Cardiac muscle cell (in vitro differentiated cells and primary cell): ENCODE measurements at places on chromosomes 11 and 22. TPM values are rescaled to one million over a fixed set of nuclear protein-coding genes. Genes with fewer than 3 reads are reported as not detected.

PLEKHB1 gene
- total RNA-seq = 32.8 and 33.5 TPM in 2 replicates

PYGM gene
- 246 and 281 TPM in 2 replicates for total RNA-seq

OR5T1 gene
- not detected in 2 replicates for total RNA-seq

ZNF280B gene
- 0.46 and 0.86 TPM in 2 replicates for total RNA-seq

PGA5 gene
- total RNA-seq = 0.89 and 3.2 TPM in 2 replicates

FOXRED2 gene
- 17.1 and 25.7 TPM in 2 replicates for total RNA-seq

BTBD18 gene
- not detected in 2 replicates for total RNA-seq

MUC5AC gene
- total RNA-seq = not detected in 2 replicates

PGA4 gene
- total RNA-seq = 0.88 and 1.2 TPM in 2 replicates

OR52E8 gene
- 0.21 and 0.71 TPM in 2 replicates for total RNA-seq

- DNase-seq = peak; percentile 63
These were observed 20.3 kb upstream of the MICAL2 start for GRCh38 chr11:12090061-12090591.

DNA sequence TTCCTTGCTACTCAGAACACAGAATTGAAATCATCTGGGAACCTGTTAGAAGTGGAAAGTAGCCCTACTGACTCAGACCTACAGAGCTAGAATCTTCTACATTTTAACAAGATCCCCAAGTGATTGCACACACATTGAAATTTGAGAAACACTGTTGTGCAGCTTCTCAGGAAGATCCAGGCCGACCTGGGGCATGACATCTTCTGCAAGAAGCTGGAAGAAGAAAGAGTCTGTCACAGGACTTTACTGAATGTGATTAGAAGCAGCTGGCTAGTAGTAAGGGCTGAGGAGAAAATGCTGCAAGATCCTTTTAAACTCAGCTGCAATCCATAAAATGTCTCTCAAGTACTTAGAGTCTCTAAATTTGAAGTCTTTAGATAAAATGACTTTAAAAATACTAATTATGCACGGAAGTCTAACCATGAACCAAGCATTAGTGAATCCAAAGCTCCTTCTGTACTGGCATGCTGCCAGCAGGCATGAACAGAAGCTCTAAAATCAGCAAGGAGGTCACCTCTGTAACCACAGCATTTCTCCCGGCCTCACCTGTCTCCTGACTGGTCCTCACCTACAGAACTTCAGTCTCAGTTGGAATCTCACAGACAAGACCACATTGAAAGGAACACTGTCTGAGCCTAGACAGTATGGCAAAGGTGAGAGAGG lies 85.0 kb downstream of the SERGEF start:
- DNase-seq = peak; percentile 40

DNA sequence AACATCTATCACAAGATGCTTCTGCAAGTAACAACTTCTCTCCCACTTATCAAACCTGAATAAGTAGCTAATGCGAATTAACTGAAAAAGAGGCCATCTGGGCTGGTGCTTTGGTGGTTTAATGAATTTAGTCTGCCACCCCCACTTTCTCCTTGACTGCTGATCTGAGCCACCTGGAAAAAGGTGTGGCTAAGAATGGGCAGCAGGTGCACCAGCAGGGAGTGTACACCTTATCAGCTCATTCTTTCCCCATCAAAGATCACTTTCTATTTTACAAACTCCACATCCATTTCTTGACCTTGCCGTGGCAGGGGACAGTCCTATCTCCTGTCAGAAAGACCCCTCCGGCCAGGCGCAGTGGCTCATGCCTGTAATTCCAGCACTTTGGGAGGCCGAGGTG lies 6.5 kb downstream of the RFPL3 start:
- DNase-seq = no peak

- DNase-seq = peak; percentile 42
These were observed 736.5 kb downstream of the DLG2 start for GRCh38 chr11:84890676-84891075.

DNA sequence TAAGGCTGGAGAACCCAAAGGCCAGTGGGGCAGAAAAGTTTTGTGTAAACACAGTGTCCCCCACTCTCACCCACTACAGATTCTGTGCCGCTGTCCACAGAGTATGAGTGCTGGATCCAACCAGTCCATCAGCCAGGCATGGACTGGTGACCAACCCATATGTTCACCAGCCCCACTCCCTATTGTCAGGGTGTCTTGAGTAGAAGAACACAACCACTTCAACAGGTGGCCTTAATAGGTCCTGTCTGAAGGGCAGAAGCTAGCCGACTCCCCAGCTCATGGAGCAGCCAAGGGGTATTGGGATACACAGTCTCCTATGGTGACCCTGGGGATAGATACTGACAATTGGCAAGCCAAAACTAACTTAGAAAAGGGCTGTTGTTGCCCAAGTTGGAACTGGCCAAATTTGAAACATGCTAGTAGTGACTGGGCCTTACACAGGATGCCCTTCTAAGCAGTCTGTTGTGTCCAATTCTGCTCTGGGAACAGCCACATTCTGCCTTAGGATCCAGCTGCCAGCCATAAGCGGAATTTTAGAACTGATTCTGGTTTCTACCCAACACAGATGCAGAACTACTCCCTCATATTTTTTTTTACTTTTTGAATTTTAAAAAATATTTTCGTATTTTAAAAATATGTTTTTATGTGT lies 19.8 kb upstream of the PGM2L1 start:
- DNase-seq = no peak

DNA sequence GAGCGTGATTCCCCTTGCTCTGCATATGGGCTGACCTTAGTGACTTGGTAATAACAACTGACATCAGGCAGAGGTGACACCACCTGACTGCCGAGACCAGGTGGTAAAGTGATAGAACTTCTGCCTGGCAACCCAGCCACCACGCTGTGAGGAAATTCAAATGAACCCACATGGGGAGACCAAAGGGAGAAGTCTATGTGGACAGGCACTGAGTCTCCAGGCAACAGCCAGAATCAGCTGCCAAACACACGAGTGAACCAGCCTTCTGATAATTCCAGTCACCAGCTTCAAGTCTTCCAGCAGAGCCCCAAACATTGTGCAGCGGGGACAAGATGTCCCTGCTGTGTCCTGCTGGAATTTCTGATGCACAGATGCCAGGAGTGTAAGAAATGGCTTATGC lies 29.7 kb downstream of the SPATA19 start:
- no peak for DNase-seq

- no peak for DNase-seq
These were observed 338.1 kb upstream of the NARS2 start for GRCh38 chr11:78912778-78913177.

- no peak for DNase-seq
These were observed 73.6 kb upstream of the NARS2 start for GRCh38 chr11:78647986-78648875.

GRCh38 chr11:31022080-31022479 lies 347.5 kb downstream of the DCDC1 start:
- no peak for DNase-seq

- DNase-seq = no peak
These were observed 184.8 kb downstream of the DBX1 start for GRCh38 chr11:19975414-19975990.

DNA sequence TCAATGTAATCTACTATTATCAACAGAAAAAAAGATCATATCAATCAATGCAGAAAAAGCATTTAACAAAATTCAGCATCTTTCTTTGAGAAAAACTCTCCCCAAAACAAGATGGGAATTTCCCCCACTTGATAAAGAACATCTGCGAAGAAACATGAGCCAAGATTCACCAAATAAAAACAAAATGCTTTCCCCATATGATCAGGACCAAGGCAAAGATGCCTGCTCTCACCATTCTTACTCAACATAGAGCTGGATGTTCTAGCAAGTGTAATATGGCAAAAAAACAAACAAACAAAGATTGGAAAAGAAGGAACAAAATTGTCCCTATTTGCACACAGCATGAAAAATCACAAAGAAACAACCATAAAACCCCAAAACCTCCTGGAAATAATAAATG lies 23.4 kb downstream of the SHANK2 start:
- DNase-seq = no peak

GRCh38 chr11:103545551-103545950 lies 436.3 kb downstream of the DYNC2H1 start:
- no peak for DNase-seq

DNA sequence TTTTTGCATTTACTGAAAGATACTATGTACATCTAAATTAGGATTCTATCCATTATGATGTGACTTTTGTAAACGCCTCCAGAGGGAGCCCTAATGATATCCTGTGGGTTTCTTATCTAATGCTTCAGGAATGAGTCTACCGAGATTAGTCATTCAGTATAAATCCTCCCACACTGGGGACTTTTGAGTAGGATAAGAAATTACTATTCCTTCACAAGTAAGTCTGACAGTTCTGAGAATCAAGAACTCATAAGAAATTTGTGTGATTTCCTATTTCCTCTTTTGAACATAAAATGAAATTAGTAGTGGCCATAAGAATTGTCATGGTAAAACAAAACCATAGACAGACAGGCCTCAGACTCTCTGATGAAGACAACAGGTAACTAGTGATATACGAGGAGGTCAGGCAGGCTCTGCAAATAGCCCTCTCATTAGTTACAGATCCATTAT lies 10.0 kb upstream of the OR5M1 start:
- peak; percentile 55 for DNase-seq

- DNase-seq = no peak
These were observed 70.1 kb downstream of the ARL14EP start for GRCh38 chr11:30393012-30393411.

GRCh38 chr11:48101044-48101733 lies 115.4 kb upstream of the OR4B1 start:
- no peak for DNase-seq

DNA sequence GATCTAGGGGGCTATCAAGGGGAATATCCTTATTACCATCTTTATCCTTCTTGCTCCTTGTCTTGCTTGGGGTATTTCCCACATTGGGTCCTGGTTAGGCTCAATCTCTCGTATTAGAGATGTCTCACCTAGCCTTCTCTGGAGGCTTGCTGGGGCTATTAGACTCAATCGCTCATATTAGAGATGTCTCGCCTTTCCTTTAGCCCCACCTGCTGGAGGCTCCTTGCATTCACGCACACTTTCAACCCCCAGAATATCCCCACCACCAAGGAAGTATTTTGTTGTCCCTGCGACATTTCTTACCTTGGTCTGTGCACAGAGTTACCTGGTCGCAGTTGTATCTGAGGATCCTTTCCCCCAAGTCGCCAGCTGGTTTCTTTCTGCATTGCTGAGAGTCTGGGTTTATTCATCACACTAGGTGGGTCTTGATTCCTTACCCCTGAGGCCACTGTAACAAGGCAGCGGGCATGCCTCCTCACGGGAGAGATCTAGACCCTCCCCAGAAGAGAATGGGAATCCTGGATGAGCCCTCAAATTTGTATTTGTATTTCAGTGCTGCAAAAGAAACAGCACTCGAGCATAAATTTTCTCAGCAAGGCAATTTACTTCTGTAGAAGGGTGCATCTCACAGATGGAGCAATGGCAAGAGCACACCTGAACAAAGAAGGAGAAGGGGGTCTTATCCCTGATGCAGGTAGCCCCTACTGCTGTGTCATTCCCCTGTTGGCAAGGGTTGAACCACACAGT lies 15.9 kb upstream of the HYLS1 start:
- DNase-seq = peak; percentile 71

DNA sequence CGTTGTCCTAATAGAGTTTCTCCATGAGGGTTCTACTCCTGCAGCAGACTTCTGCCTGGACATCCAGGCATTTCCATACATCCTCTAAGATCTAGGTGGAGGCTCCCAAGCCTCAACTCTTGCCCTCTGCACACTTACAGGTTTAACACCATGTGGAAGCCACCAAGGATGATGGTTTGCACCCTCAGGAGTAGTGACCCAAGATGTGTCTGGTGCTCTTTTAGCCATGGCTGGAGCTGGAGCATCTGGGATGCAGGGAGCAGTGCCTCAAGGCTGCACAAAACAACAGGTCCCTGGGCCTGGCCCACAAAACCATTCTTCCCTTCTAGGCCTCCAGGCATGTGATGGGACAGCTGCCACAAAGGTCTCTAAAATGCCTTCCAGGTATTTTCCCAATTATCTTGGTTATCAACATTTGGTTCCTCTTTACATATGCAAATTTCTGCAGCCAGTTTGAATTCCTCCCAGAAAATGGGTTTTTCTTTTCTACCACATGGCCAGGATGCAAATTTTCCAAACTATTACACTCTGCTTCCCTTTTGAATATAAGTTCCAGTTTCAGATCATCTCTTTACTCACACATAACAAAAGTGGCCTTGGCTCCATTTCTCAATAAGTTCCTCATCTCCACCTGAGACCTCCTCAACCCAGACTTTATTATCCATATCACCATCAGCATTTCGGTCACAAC lies 69.5 kb upstream of the GNAZ start:
- DNase-seq = no peak

DNA sequence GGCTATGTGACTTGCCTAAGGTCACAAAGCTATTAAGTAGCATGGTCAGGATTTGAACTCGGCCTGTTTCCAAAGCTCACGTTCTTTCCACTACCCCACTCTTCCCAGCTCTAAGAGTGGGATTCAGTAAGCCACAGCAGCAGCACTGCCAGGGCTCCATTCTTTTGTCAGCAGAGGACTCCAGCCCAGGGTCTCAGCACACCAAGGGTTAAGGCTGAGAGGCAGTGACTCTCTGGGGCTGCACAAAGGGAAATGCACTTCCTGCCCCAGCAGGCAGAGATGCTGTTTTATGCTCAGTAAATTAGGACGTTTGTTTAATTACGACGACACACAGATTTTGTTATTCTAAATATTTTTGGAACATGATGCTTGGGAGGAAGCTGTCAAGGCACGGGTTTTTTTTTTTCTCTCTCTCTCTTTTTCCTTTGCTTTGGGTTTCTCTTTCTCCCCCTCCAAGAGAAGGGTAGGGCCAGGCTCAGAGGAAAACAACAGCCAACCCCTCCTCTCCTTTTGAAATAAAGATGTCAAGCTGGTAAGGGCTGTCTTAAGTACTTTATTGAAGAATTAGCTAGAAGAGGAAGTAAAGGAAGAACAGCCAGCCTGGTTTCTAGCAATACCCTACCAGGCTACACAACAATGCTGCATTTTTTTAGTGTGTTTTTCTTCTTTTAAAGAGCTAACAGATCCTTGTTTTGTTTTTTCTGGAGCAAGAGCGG lies 2.8 kb downstream of the MYH9 start:
- no peak for DNase-seq

GRCh38 chr22:36442506-36443197 lies 38.8 kb downstream of the TXN2 start:
- DNase-seq = no peak

DNA sequence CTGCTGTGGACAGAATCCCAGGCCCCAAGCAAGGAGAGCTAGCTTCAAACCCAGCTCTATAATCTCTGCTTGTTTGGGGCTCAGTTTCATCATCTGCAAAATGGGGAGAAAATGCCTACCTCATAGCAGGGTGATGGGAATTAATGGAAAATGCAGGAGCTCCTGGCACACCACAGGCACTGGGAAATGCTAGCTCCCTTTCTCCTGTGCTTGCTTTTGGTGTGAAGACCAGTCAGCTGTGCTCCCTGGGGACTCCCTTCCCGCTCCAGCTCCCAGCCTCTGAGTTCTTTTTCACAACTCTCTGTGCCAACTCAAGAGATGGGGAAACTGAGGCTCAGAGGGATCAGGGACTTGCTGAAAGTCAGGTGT lies 8.2 kb upstream of the SERPINH1 start:
- no peak for DNase-seq

DNA sequence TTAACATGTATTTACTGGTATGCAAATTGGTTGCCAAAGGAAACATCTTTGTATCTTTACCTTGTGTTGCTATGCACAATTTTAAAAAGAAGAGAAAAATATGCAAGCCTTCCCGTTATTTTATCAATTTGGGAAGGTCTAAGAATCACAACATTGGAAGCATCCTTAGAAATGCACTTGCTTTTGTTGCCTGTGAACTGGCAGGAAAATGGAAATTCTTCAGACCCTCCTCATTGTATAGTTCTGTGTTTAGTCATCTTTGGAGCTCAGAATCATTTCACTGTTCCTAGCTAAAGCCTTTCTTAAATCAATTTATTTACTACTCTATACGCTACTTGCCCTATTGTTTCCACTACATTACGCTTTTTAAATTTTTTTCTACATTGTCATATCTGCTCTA lies 574.5 kb downstream of the DLG2 start:
- no peak for DNase-seq
